ENCODE measurements at places on chromosomes 5 and 9.

DNA sequence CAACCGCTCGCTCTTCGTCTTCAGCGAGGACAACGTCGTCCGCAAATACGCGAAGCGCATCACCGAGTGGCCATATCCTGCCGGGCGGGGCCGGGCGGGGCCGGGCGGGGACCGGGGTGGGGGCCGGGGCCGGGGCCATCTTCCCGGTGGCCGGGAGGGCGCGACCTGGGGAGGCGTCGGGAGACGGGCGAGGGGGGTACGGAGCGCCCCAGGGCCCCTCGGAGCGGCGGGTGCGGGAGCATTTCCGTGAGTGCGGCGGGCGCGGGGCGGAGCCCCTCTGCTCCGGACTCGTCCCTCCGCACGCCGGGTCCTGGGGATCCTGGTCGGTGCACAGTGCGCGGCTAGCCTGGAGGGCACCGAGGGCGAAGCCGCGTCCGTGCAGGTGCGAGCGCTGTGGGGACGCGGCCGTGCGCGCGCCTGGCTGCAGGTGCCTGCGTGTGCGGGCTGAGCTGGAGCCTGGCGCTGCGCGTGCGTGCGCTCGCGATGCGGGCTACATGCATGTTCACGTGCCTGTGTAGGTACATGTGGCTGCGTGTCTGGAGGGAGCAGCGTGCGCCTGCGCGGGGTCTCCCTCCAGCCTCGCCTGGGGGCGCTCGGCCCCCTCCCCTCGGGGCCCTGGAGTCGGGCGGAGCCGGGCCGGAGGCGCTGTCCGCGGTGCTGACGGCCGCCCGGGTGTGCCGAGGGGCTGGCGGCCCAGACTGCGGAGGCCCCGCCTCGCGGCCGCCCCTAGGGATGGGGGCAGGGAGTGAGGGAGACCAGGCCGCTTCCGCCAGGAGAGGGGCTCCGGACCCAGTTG is 762 bp downstream of the CACNA1B start:
- peak; percentile 23 for DNase-seq

- no peak for DNase-seq
Observed at GRCh38 chr5:96384353-96384752, 48.7 kb downstream of the PCSK1 start.

GRCh38 chr5:42422656-42423280 is 471 bp upstream of the GHR start:
- DNase-seq: no peak

DNA sequence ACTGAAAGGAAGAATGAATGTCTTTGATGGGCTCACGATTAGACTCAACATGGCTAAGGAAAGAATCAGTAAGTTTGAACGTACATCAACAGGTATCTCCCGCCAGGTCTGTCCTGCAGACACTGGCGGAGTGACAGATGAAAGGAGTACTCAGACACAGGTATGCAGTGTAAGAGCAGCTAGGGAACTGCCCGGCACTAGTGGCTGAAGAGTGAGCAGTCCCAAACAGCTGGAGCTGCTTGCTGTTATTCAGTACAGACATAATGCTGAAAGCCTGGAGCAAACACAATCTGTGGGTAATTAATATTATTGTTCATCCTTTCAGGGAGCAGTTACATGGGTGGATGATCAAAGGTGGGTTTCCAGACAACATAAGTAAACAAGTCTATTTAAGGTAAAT is 835.5 kb downstream of the TLE4 start:
- no peak for DNase-seq
